Effector memory CD4-positive, alpha-beta T cell (primary cell): ENCODE measurements at places on chromosomes 5 and 9.

DNA sequence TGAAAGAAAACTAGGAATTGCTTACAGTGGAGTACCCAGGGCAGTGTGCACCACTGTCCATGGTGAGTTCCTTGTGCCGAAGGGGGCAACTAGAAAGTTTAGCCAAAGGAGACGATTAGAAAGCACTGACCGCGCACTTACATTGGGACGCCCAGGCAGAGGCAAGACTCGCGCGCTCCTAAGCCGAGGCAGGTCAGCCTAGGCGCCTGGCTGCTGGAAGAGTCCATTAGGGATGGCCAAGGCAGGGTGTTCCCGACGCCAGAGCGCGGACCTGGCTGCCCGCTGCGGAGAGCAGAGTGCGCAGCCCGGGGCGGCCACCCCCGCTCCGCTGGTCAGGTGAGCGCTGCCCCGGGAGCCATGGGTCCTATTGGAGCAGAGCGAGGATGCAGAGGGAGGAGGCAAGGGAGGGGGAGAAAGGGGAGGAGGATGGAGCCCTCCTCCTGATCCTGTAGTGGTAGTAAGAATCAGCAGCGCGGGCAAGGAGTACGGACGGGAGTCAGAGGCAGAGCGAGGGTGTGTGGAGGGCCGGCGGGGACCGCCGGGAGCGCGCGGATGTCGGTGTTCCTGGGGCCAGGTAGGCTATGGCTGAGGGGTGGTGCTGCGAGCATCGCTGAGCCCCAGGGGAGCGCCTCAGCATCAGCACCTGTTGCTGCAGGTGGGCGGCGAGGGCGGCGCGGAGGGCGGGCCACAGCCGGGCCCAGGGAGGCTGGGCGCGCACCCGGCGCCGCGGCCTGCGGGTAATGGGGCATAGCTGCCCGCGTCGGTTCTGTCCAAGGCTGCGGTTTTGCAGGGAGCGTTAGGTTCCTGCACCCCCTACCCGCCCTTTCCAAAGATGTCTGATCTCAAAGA is at the start of gene ADGRV1:
Gene ADGRV1, plus strand, starts transcription at position 454 of the 849 bp plus-strand sequence. Its CDS starts 99 bp downstream, at position 553.
- DNase-seq, result no peak

- no peak for DNase-seq
Observed at GRCh38 chr9:136944212-136944518, 373 bp downstream of the FBXW5 start.

GRCh38 chr9:614431-614830 is 227.1 kb upstream of the DMRT1 start:
- DNase-seq, result no peak

- no peak for DNase-seq
Observed at GRCh38 chr5:35138232-35138631, 90.5 kb upstream of the AGXT2 start.

GRCh38 chr9:70615464-70616138 is 201.1 kb upstream of the KLF9 start:
- DNase-seq, result no peak

- DNase-seq, result no peak
Observed at GRCh38 chr9:98801561-98801960, 5.2 kb upstream of the ANKS6 start.

DNA sequence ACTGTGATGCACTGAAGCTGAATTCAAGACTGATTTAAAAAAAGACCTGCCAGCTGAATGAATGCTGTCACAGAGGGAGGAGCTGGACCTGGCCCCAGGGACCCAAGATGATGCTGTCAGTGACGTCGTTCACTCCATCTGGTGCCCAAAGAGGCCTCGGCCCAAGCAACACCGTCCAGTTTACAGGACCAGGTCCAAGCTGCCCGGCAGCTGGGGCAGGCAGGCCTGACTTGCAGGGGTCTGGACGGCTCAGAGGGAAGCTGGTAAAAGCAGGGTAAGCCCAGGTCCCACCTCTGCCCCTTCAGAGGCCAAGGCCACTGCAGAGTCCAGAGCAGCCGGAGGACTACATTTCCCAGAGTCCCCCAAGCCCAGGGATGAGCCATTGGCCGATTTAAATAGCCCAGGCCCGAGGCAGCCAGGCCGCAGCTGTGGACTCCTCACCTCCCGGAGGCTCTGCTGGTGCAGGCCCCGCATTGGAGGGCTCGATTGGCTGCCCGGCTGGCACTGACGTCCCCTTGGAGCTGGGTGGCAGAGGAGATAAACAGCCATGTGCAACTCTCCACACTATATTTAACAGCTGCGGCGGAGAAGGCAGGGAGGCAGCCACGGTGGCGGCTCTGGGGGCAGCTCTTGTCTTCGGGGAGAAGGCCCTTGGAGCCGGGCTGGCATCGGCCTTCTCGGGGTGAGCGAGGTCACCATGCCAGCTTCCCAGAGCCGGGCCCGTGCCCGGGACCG is at the start of gene PLPP7:
Gene PLPP7, plus strand, starts transcription at position 423 of the 735 bp plus-strand sequence. Its CDS starts 275 bp downstream, at position 698.
- DNase-seq, result no peak

GRCh38 chr5:179923436-179923835 is 15.7 kb upstream of the TBC1D9B start:
- DNase-seq, result no peak

DNA sequence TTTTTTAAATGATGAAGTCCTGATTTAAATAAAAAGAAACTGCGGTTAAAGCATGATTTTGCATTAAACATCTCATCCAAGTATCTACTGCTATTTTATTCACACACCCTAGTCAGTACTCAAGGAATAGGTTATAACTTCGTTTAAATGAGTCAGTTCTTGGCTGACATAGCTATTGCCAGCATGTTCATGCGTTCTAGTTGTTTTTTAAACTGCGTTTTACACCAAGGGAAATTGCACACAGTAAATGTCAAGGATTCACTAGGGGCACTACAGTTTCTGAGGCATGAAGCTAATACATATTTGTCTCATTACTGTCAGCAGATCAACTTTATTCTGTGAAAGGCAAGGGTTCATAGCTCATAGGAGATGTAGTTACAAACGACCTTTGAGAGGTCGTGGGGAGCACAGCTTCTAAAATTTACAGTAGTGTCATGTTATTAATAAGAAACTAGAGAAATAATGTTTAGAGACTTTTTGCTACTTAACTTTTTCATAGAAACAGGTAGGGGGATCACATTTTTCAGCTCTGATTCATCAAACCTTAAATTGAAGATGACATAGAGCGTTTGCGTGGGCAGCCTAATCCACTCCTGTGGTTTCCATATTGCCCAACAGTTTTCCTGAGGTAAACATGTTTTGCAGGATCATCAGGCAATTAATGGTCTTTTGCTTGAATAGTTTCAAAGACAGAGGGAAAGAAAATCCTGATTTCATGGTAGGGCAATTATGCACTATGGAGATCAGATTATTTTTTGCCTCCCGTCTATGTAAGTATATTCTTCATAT is 2222.7 kb upstream of the WWC1 start:
- no peak for DNase-seq

- DNase-seq, result peak; percentile 31
Observed at GRCh38 chr5:119435436-119436132, 16.7 kb upstream of the HSD17B4 start.

DNA sequence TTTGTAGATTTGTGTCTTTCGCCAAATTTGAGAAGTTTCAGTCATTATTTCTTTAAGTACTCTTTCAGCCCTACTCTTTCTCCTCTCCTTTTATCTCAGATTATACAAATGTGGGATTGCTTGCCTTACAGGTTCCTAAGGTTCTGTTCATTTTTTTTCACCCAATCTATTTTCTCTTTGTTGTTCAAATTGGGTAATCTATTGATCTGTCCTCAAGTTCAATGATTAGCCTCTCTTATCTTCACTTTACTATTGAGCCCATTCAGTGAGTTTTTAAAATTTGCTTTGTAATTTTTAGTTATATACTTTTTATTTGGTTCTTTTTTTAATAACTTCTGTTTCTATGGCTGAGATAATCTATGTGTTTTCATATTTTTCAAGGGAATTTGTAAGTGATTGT is 282.1 kb downstream of the FER start:
- DNase-seq, result no peak

DNA sequence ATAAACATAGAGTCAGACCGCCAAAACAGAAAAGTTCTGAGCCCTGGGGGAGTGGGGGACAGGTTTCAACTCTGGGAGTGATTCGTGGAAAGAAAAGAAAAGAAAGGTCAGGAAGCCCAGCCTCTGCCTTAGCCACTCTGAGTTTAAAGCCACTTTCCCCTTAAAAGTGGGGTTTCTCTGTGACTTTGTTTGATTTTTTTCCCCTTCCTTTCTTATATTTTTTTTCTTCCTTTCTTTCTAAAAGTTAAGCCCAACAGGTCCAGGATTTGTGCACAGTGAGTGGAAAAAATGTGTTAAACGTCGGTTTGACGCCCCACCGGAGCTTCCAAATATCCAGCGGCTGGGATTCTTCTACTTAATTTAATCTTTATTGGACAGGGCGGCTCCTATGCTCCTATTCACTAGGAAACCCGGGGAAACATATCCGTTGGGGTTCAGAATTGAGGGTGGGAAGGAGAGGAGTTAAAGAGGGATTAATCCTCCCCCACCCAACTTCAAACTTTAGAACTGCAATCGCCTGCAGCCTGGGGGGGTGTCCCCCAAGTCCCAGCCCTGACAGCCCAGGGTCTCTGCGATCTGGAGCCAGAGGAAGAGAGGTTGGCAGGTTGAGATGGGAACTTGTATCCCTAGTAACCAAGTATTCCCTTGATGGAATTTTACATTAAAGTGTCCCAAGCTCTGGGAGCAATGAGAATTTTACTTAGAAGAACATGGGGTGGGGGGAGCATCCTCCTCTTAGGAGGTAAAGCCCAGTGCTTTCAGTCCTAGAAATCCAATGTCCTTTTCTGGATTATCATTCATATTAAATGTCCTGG is 6.3 kb downstream of the NR2F1-AS1 start:
- DNase-seq, result no peak

- no peak for DNase-seq
Observed at GRCh38 chr5:14884062-14884612, 12.6 kb upstream of the ANKH start.

DNA sequence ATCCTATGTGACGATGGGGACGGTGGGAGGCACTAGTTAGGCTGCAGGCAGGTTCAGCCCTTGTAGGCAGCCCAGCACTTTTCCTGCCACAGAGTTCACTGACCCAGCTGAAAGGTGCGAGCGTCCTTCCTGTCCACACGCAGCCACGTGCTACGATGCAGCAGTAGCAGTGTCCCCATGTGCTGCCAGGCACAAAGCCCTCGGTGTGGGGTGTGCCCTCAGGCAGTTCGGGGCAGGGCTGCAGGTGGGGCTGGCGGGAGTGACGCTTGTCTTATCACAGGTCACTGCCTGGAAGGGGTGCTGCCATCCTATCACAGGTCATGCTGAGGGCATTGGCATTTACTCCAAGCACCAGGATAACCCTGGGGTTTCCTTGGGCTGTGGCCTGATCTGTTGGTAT is 46.8 kb upstream of the CLPTM1L start:
- no peak for DNase-seq

- no peak for DNase-seq
Observed at GRCh38 chr5:136073714-136074529, 45.1 kb downstream of the TGFBI start.

- DNase-seq, result no peak
Observed at GRCh38 chr9:136566901-136567300, 21.1 kb upstream of the NOTCH1 start.

DNA sequence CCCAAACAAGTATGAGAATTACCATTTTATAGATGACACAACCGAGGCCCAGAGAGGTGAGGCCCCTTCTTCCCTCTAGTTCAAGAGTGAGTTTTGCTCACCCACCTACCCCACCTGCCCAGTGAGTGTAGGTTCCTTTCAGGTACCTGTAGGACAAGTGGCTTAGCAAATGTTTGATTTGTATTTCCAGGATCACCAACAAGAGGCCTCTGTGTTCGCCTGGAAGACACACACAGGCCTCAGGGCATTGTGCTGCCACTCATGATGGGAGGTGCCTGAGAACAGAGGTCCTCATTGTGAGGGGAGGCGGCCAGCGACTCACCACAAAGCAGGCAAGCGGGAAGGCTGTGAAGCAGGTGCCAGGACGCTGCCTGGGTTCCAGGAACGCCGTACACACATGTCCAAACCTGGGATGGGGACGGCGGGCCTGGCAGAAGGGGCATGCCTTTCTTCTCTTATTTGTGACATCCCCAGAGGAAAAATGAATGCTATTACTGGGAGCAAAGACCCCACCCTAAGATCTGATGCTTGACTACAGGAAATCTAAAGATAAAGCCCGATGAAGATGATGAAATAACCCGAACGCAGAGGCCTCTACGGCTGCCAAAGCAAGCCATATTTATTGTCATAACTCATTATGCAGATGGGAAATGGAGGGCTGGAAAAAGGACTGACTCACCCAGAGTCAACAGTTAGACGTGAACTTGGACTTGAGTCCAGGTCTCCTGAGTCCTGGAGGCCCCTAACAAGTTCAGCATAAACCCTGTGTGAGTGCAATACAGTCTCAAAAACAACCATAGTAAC is 60.2 kb upstream of the SLC25A51 start:
- no peak for DNase-seq

DNA sequence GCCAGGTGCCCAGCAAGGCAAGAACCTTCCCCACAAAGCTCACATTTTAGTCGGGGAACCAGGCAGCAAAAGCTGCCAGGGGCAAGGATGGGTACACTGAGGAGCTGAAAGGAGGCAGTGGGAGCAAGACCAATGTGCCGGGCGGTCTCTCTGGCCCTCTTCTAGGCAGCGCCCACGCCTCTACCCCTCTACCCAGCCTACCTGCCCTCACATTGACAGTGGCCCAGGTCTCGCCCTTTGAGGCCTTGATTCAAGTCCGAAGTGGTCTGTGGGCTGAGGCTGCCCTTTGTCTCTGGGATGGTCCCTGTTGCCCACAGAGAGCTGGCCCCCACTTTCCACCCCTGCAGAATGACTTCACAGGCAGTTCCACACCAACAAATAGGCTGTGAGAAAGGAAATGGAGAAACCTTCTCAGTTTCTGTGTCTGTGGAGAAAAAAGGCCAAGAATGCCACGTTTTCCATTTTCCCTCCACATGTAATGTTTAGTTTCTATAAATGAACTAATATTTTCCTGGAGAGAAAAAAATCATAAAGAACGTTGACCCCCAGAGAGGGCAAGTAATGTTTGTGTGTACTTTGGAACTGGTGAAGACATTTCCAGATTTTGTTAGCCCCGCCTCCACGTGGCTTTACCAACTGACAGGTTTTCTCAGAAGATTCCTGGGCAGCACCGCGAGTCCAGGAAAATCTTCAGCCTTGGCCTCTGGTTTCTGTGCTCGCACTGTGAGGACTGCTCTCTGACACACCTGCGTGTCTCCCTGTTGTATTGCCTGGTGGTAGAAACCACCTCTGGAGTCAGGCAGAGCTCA is 57.4 kb upstream of the ANGPTL2 start:
- DNase-seq, result no peak

DNA sequence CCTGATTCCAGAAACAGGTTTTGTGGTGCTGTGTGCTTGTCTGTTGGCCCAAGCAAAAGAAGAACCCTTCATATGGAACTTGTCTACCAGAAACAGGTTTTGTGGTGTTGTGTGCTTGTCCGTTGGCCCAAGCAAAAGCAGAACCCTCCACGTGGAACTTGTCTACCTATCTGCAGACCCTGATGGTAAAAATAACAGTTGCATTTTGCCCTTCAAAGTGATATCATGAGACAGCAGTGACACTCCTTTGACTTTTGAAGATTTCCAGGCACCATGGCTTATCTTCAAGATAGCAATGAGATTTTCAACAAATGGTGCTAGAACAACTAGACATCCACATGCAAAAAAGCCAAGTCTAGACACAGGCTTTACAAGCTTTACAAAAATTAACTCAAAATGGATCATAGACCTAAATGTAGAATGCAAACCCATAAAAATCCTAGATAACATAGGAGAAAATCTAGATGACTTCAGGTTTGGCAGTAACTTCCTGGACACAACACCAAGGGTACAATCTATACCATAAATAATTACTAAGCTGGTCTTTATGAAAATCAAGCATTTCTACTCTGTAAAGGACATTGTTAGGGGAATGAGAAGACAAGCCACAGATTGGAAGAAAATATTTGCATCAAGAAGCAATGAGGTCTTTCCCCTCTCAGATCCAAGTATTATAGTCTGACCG is 16.8 kb downstream of the MACROH2A1 start:
- no peak for DNase-seq
